Upper lobe of right lung (tissue), 1 donor: ENCODE measurements at places on chromosomes 13 and 19. TPM values are rescaled to one million over a fixed set of nuclear protein-coding genes. Genes with fewer than 3 reads are reported as not detected.

Gene PPFIA3
- total RNA-seq = 10.7 TPM

Gene CABP5
- total RNA-seq = not detected

Gene HRC
- total RNA-seq = 2.2 TPM

Gene RASGRP4
- 7.6 TPM for total RNA-seq

Gene YJEFN3
- 6.4 TPM for total RNA-seq
